ENCODE measurements at places on chromosomes 7 and 10.

DNA sequence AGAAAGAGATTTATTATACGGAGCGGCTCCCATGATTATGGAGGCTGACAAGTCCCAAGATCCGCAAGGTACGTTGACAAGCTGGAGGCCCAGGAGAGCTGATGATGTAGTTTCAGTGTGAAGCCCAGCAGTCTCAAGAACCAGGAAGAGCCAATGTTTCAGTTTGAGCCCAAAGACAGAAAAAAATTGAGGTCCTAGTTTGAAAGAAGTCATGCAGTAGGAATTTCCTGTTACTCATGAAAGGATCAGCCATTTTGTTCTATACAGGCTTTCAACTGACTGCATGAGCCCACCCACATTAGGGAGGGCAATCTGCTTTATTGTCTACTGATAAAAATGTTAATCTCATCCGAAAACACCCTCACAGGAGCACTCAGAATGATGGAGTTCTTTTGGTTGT, 51.5 kb downstream of the CCDC71L start:
- DNase-seq = no peak

DNA sequence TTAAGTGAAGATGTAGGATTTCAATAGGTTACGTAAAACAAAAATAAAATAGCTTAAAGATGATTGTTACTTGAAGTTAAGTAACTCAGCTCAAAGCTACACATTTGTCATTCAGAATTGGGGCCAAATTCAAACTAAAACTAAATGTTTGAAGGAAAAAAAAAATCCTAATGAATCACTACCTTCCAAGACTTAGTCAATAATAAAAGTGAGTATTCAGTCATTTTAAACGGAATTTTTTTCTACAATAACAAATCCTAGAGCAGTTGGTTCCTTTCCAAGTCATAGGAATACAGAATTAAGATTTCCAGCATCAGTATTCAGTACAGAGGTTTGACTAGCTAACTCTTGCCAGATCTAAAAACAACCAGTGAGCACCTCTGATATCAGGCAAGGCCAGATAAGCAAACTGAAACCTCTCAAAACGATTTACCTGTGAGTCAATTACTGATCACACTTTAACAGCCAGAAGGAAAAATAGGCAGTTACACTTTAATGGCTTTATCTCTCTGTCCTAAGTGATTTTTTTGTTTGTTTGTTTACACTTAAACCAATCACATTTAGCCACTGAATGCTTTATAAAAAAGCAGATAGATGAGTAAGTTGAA, 669.8 kb upstream of the ANKRD30A start:
- DNase-seq = no peak

- DNase-seq = no peak
These were observed 247.8 kb downstream of the DOCK4 start for GRCh38 chr7:111958431-111958830.

- DNase-seq = no peak
These were observed 156.3 kb downstream of the PTEN start for GRCh38 chr10:88019753-88020152.

DNA sequence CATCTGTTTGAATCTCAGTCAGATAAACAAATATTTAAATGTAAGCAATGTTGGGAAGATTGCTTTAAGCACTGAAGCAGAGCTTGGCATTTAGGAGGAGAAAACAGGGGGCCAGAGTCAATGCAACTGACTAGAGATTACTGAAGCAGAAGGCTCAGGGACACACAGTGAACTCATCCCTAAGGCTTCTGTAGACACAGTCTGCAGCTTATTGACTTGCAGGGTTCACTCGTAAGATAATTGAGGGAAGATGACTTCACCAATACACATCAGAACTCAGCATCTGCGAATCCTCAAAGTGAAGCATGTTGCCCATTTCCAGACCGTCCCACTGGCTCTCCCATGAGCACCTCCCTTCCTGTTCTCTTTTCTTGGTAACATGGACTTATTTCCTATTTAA, 363.4 kb upstream of the PFKP start:
- DNase-seq = no peak

DNA sequence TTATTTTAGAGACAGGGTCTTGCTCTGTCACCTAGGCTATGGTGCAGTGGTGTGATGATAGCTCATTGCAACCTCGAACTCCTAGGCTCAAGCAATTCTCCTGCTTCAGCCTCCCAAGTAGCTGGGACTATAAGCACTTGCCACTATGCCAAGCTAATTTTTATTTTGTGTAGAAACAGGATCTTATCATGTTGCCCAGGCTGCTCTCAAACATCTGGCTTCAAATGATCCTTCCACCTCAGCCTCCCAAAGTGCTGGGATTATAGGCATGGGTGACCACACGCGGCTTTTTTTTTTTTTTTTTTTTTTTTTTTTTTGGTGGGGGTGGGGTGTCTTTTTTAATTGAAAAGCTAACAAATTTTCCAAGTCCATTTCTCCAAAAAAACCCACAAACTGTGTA, 18.4 kb downstream of the HPS6 start:
- DNase-seq = no peak

GRCh38 chr7:140079121-140079536, 16.4 kb upstream of the PARP12 start:
- no peak for DNase-seq

GRCh38 chr10:132107186-132107948, 41.6 kb downstream of the JAKMIP3 start:
- no peak for DNase-seq

DNA sequence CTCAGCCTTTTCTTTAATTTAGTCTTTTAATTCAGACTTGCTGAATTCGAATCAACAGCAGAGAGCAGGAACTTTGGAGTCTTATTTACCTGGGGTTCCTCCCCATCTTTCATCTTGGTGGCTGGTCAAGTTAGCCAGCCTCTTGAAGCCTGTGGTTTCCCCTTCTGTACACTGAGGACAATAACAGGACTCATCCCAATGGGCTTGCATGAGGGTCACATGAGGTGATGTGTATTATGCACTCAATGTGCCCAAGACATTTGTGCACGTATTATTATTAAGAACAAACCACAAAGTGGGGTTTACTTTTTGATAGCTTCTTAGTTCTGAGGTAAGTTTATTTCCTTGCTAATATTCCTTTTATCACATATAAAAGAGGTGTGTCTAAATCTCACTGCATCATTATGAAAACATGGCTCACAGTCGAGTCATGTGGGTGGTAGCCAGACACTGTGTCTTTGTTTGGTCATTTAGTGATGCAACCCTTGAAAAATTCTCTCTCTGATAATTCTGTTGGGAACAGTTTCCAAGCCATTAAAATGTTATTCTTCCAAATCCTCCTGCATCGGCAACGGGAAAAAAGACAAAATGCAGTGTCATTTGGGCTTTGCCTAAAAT, 86.5 kb upstream of the GRB10 start:
- DNase-seq = no peak

- peak; percentile 36 for DNase-seq
These were observed 53.5 kb downstream of the AOAH start for GRCh38 chr7:36670585-36671431.

- DNase-seq = no peak
These were observed 115.0 kb downstream of the EGFR start for GRCh38 chr7:55133630-55134358.

GRCh38 chr10:17381502-17382142, 72.8 kb downstream of the ST8SIA6 start:
- DNase-seq = no peak

DNA sequence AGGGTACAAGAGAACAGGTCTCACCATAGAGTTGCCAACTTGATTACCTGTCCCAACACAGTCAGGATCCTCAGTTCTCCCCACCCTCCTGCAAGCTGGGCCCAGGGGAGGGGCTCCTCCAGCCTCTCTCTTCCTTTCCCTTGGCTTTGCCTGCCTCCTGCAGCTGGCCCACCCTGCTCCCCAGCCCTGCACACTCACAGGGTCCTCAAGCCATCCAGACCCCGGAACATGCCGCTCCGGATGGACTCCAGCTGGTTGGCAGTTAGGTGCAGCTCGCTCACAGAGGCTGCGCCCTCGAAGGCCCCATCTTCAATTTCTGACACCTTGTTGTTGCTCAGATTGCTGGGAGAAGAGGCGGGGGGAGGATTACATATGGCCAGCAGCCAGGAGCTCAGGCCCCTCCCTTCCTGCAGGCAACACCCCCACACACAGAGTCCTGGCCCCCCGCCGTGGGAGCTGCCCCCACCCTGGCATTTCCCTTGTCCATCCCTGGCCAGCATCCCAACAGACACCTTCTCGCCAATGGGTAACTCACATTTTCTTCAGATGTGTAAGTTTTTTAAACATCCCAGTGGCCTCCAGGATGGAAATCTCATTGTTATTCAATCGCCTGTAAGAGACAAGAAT, 139.2 kb downstream of the SLIT1 start:
- no peak for DNase-seq

DNA sequence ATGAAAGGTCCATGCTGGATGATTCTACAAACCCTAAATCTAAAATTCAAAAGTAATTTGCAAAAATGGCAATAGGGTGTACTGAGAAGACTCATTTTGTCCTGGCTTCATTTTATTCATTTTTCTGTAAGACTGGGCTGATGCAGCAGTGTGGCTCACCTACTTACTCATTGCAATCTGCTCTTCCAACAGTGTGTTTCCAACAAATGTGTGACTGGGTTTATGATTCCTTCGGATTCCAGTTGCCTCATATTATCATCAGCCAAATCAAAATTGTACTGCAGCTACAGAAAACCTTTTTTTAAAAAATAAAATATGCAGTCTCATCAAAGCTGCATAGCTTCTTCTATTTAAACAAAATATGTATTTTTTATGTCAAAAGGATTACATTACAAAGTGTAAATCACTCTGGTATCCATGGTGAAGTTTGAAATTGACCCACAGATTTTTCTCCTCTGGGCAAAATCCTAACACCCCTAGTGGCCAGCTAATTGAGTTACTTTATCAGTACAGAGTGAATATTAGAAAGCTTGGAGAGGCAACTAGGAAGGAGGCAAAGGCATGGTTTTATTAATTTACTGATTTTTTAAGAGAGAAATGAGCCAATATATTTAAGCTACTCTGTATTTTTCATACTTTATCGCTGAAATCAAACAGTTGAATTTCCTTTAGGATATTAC, 390.3 kb downstream of the MAGI2 start:
- no peak for DNase-seq

GRCh38 chr7:160958-161725, 31.2 kb upstream of the FAM20C start:
- DNase-seq = no peak

DNA sequence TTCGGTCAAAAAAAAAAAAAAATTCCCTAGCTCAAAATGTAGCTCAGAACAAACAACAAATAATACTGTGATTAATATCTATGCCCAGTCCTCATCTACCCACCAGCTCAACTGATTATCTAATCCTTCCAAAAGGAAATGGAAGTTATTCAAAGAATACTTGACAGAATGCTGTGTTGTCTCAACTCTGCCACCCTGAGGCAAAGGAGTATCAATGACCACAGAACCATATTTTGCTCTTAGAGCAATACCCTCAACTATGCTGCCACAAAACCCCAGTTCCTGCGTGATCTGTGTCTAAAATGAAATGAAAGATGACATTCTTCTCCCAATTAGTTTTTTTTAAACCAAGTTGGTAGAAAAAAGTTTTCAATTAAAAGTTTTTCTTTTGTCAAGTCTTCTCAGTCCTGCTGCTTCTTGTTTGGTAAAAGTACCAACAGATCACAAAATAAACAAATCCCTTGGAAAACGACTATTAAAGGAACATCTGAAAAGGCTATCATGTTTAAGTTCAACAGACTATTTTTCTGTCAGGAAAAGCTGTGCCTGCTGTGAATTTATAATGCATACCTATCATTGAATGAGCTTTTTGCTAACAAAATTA, 21.6 kb downstream of the RBM28 start:
- no peak for DNase-seq

DNA sequence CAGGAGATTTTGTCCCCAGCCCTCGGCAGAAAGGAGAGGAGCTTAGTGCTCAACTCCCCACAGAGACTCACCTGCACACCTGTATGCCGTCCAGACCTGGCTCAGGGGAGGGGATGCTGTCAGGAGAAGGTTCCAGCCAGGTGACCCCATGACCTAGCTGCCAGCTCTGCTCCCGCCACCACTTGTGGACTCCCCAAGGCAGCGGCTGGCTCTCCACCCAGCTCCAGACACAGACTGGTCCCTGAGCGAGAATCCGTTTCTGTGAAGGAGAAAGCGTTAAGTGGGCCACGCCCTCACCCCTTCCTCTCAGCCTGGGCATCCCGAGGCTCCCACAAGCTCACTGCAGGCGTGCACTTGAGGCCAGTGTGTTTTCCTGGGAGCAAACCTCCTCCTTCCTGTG, 76.4 kb downstream of the RGS10 start:
- no peak for DNase-seq

GRCh38 chr10:125531465-125531864, 151.5 kb downstream of the TEX36 start:
- DNase-seq = no peak

GRCh38 chr7:127768241-127768640, 116.2 kb downstream of the SND1 start:
- DNase-seq = no peak

- DNase-seq = no peak
These were observed 85.9 kb upstream of the NPVF start for GRCh38 chr7:25314094-25314730.

GRCh38 chr10:102465466-102465865, 14.1 kb upstream of the C10orf95 start:
- no peak for DNase-seq

DNA sequence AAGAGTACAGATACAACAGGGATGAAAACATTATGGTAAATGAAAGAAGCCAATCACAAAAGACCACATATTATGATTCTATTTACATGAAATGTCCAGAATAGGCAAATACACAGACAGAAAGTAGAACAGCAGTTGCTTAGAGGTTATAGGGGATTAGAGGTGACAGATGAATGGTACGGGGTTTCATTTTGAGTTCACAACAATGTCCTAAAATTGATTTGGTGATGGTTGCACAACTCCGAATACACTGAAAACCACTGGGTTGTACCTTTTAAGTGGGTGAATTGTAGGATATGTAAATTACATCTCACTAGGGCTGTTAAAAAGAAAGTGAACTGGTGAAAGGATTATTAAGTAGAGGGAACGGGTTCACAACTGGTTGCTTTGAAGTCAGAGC, 76.3 kb upstream of the MRLN start:
- DNase-seq = no peak

GRCh38 chr10:124020981-124021815, 72.2 kb downstream of the CHST15 start:
- no peak for DNase-seq

DNA sequence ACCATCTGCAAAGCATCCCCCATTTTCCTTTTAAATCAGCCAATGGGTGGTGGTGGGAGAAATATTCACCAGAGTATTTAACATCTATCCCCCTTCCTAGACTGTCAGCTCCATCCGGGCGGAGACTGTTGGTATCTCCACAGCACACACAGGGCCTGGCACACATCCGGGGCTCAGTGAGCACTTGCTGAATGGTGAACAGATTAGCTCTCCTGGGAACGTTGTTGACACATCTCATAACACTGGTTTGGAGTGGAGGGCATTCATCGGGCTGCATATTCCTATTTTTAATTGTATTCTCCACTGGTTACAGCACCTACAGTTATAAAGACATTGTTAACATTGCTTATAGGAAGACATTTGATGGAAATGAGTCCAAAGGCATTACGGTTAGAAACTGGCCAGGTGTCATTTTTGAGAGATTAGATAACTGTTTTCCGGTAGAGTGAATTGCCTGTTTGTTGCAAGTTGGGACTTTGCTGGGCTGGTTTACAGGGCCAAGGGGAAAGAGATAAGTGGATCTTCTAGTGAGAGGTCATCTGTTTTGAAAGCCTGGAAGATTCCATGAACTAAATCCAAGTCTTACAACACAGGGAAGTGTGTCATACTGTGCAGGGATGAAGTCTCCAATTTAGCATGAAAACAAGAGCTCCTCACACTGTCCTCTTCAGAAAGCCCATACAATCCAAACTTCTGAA, 101.8 kb downstream of the EGFR start:
- DNase-seq = no peak
